Immature natural killer cell (primary cell): ENCODE measurements at places on chromosomes 6 and 20. TPM values are rescaled to one million over a fixed set of nuclear protein-coding genes. Genes with fewer than 3 reads are reported as not detected.

- peak; percentile 24 for DNase-seq
Measured at GRCh38 chr20:3239026-3239866, at the start of gene SLC4A11. Gene SLC4A11 (minus strand): TSS chr20:3239190. CDS start chr20:3239137, 53 bp downstream.

DNA sequence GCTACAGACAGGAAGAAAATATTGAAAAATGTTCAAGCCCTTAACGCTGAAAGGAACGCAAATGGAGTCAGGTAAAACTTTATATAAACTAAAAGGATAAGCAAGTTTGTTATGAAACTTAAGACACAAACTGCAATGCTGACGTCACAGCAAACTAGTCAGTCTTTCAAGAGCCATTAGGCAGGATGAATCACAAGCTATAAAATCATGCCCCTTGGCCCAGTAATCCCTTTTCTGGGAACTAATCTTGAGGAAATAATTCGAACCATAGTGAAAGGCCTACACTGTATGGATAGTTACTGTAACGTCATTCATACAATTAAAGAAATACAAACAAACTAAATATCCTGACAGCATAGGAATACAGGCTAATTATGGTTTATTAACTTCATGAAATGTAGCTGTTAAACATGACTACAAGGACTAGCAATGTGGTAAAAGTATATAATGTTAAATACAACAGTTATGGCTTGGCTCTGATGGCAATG lies 42.7 kb upstream of the HINT3 start:
- no peak for DNase-seq

The KIF16B gene
- polyA plus RNA-seq: 0.59 TPM

- DNase-seq: no peak
Measured at GRCh38 chr6:47366335-47366890, 56.7 kb upstream of the TNFRSF21 start.

The CTAGE9 gene
- not detected for polyA plus RNA-seq

DNA sequence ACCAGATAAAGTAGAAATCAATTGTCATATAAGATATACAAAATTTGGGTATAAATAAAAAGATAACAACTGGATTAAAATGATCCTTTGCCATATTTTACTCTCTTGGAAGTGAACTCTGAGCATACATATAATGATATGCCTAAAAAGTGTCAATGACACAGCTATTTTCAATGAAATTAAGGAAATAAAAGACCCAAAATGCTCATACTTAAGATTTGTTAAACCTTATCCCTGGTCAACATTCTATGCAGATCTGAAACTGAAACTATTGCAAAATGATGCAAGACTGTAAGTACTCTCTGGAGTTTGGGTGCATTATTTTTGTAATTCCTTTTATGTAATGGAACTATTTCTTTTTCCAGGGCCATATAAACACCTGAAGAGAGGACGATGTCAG lies 119.0 kb upstream of the SGK1 start:
- no peak for DNase-seq

GRCh38 chr6:153729189-153729588 lies 309.9 kb upstream of the OPRM1 start:
- DNase-seq: no peak

- no peak for DNase-seq
Measured at GRCh38 chr6:129597023-129597713, 112.8 kb downstream of the ARHGAP18 start.

- no peak for DNase-seq
Measured at GRCh38 chr6:42522036-42522435, 41.8 kb upstream of the UBR2 start.

DNA sequence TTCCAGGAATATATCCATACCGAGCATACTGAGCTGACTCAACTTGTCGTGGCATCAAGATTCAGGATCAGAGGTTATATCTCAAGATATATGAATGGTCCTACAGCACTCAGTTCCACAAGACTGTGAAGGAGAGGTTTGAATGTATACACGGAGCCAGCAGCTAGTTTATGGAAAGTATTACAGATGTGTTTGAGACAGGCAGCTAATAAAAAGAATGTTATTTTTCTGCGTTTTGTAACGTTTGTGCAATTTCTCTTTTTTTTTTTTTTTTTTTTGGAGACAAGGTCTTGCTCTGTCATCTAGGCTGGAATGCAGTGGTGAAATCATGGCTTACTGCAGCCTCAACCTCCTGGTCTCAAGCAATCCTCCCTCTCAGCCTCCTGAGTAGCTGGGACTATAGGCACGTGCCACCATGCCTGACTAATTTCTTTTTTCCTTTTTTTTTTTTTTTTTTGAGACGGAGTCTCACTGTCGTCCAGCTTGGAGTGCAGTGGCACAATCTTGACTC lies 3.4 kb upstream of the FAM110A start:
- no peak for DNase-seq

DNA sequence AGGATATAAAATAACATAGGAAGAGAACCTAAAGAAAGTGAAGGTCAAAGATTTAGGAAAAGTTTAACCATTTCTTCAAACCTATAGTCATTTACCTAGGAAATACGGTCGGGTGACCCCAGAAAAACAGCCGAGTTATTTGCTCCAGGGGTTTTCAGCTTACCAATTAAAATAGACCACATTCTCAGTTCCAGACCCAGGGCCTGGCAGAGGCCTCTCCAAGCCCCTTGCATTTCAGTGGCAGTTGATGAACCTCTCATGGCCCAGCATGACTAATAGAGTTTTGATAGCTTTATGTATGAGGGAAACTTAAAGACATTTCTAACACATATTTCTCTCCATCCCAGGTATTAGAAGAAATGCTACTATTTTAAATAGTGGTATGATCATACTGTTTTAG lies 113.5 kb downstream of the OGFRL1 start:
- DNase-seq: no peak

DNA sequence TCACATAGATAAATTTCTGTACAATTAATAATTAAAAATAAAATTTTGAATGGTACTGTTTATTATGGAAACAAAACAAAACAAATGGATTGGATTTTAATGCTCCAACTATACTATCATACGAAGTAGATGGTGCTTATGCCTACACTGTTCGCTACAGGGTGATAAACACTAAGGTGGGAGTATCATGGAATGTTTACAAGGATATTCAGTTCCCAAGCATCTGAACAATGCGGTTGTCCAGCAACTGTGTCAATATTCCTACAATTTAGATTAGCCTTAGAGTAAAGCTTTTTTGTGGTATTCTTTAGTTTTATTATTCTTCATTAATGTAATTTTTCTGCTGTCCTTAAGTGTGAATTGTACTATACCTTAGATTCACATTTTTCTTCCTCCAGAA lies 105.1 kb downstream of the MMS22L start:
- DNase-seq: no peak

- no peak for DNase-seq
Measured at GRCh38 chr20:63284544-63284949, 8.4 kb upstream of the COL20A1 start.

DNA sequence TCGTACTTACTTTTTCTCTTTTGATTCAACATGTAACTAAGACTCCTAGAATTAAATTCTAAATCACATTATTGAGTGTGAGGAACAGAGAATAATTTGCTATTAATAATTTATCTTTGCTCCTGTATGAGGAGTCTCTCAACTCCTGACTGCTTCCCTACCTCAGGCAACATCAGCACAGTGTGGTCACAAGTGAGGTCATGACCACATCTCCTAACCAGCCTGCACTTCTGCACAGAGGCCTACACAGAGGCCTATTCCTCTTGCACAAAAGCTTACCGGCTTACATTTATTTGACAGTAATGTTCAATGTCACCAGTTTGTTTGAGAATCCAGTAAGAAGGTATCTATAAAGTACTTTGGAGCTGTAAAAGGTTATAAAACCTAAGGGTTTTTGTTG lies 637.4 kb upstream of the MARCKS start:
- no peak for DNase-seq

- no peak for DNase-seq
Measured at GRCh38 chr6:170575250-170575649, 9.2 kb downstream of the PDCD2 start.

- DNase-seq: no peak
Measured at GRCh38 chr6:98925831-98926230, 21.9 kb downstream of the FBXL4 start.

DNA sequence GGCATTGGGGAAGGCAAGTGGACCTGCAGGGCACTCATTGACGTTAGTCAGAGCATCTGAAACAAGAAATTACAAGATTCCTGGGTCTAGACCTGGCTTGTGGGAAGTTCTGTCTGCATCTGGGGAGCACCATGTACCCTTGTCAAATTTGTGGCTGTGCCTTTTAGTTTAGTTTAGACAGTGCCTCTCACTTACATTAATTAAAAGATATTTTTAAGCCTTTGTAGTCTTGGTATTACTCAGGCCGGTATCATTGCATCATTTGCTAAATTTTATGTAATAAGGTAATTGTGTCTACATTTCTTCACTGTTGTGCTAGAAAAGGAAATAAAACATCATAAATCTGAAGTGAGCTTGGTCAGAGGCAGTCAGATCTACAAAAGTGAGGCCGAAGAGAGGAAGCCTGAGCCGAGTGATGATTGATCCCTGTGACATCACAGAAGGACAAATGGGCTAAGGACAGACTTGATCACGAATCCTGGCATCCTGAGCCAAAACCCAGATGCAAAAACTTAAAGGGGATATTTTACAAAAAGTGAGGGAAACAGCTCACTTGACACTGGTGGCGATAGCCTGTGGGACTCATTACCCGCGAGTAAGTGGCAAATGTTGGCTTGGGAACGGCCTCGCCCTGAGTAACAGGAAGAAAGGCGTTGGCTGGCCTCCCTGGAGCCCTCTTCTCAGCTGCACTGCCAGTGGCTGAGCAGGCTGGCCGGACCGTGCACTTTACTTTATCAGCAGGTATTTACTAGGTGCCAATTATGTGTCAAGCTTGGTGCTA lies 106.5 kb downstream of the TCP11 start:
- DNase-seq: no peak

GRCh38 chr6:160253714-160254113 lies 4.9 kb downstream of the SLC22A2 start:
- no peak for DNase-seq

- DNase-seq: no peak
Measured at GRCh38 chr6:25698631-25699030, 46.6 kb downstream of the SCGN start.

DNA sequence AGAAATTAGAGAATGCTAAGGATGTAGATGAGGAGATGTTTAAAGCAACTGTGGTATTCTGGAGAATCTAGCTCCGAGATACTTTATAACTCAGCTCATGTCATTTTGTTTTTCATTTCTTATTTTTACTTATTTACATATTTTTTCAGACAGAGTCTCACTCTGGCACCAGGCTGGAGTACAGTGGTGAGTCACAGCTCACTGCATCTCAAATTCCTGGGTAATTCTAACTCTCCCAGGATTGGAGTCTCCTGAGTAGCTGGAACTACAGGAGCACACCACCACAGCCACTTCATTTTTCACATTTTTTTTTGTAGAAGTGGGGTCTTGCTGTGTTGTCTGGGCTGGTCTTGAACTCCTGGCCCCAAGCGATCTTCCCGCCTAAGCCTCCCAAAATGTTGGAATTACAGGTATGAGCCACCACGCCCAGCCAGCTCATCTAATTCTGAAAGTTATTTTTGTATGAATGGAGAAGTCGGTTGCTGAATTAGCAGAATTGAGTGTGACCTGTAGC lies 94.3 kb upstream of the FAM8A1 start:
- DNase-seq: no peak

The BTN1A1 gene
- not detected for polyA plus RNA-seq

- DNase-seq: no peak
Measured at GRCh38 chr6:56692523-56693245, 50.0 kb upstream of the DST start.

DNA sequence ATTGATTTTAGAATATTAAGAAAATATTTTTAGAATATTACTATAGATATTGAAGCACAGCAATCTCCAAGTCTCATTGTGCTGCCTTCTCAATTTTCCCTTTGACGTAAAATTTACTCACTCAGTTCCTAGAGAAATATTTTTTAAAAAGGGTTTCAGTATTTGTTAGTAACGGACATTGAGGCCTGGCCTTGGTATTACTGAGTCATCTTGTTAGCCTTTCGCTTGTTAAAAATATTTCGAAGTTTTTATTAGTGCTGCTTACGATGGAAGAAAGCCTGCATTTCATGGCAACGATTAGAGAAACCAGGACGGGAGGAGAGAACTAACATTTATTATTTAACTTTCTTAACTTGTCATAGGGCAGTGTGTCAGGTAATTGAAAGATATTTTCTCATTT lies 82.2 kb downstream of the TIAM2 start:
- DNase-seq: no peak

GRCh38 chr6:56715741-56716140 lies 73.1 kb upstream of the DST start:
- DNase-seq: no peak

The BPIFB2 gene
- not detected for polyA plus RNA-seq

DNA sequence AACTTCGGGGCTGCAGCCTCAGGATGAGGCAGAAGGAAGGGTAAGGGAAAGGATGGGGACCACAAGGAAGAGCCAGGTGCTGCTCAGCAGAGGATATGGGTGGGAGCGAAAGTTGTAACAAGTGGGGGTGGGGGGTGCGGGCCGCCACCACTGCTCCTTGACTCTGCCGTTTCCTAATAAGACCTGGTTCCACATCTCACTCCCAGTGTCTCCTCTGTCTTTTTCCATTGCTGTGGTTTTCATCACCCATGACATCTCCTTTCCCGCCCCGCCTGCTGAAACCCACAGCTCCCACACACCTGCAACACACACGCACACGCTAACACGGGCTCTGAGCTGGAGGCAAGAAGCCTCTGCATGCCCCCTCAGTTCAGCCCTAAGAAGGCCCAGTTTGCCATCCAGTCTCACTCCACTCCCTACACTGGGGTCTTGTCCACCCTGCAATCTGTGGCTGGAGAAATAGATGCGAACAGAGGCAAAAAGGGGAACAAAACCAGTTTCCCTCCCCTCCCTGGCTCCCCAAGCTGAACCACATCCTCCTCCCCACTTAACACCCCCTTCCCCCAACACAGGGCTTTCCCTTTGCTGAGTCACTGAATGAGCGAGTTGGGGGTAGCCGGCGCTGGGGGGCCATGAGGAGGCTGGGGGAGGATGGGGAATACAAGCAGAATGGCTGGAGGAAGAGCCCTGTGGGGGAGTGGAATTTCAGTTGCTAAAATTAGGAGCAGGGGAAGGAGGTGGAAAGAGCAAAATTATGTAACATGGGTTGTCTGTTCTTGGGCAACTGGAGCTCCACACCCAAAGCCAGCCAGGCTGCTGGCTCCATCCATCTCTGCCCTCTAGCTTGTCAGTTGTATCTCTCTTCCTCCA lies 11.5 kb downstream of the NFKBIL1 start:
- DNase-seq: peak; percentile 69

DNA sequence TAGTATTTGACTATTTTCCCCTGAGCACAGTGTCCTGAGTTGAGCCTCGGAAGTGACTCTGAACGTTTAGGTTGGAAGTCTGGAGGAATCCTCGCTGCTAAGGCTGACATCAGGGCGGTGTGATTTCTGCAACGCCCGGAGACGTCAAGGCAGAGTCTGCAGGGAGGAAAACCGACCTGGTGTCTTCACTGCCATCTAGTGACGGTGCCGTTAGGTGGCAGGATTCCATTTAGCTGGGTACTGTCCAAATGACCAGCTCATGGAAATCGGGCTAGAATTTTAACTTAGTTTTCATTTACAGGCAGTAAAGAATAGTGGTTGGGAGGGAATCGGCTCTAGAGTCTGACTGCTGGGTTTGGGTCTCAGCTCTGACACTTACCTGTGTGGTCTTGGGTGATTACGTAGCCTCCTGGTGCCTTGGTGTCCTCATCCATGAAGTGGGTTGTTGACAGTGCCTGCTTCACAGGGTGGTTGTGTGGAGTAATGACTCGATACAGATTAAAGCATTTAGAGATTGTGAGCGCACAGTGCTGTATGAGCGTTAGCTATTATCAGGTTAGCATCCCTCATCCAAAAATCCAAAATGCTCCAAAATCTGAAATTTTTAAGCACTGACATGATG lies 35.0 kb downstream of the FOXF2 start:
- no peak for DNase-seq
